ENCODE measurements at places on chromosomes 13 and 19.

DNA sequence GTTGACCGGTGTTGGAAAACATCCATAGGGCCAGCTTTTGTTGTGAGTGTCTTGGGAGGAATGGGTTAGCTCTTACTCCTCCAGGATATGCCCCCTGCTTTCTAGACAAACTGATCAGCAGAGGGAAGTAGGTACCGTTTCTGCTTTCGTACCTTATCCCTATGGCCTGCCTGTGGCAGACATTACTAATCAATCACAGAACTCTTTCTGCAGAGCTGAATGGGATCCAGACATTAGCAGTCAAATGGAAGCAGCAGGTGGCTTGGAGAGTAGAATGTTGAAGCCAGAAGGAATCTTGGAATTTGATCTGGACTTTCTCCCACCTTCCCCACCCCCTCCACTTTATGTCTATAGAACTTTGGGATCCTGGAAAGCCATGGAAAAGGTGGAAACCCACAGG is 17.1 kb downstream of the NWD1 start:
- DNase-seq = no peak

DNA sequence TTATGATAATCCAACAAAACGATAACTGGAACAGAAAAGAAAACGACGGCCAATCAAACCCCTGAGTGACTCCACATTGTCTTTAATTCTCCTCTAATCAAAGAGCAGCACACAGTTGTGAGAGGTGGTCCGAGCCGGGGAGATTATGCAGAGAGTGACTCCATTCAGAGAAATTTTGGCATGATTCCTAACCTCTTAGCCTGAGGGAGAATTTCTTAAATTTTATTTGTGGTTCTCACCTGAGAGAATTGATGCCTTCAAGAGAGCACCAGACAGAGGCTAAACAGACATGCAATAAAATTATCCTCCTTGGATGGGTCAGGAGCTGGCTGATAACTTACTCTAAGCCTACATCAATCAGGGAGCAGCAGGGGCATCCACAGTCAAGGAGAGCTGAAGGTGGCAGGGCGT is 310.0 kb upstream of the KLF12 start:
- no peak for DNase-seq

DNA sequence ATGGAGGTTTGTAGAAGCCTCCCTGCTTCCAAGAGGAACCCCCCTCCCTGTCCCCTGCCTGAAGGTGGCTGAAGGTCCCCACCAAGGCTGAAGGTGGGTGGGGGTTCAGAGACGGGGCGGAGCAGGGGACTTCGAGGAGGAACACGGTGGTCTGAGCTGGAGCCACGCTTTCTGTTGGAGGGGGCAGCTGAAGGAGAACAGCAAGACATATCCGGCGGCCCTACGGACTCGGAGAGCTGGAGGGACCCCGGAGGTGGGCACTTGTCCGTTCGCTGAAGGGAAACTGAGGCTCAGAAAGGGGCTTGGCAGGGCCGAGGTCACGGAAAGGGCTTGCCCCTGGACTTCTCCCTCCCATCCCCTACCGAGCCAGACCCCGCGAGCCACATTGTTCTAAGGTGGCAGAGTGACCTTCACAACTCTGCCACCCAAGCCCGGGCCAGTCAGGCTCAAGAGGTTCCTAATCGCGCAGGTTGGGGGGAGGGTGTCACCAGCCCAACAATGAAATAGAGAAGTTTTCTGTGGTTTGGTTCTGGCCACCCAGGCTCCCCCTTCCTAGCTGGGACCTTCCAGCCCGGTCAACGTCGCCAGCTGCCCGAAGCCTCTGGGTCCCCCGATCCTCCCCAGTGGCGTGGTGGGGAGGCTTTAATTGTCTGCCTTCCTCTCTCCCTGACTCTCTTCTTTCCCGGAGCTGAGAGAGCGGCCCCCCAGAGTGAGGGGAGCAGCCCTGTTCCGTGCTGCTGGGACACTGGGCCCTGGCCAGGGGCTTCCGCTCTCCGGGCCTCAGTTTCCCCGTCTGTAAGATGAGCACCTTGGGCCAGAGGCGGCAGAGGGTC is 15.5 kb upstream of the KCNN1 start:
- no peak for DNase-seq

DNA sequence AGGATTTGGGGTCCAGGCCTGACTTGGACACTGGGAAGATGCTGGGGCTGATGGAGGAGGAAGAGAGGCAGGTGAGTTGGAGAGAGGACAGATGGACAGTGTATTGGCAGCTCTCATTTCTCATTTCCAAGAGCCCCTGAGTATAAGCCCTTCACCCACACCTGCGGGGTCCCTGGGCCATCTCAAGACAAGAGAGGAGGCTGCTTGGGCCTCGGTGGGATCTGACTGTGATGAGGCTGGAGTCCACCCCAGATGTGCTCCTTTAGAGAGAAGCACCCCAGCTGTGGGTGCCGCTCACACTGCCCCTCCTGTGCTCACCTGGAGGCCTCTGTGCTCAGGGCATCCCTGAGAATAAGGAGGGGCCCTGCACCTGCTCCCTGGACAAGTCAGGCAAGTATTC is 3.7 kb downstream of the LILRA2 start:
- DNase-seq = no peak

DNA sequence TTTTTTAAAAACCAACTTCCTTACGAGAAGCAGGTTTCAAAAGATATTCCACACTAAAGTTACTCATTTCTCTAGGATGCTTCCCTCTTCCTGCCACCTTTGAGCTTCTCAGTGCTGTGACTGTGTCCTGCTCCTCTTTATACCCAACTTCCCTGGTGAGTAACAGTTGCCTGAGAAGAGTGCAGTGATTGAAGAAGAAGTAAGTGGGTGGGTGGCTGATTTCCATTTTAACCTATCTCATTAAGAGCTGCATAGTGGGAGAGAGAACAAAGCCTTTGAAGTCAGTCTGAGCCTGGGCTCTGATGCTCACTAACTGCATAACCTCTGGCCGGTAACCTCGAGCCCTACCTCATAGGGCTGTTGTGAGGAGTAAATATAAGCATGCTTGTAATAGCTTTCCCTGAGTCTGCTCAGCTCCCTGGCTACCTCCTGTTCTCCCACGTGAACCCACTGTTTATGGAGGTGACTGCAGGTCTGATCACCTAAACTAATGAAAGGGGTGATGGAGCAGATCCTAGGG is 977.3 kb downstream of the UQCRFS1 start:
- DNase-seq = no peak

DNA sequence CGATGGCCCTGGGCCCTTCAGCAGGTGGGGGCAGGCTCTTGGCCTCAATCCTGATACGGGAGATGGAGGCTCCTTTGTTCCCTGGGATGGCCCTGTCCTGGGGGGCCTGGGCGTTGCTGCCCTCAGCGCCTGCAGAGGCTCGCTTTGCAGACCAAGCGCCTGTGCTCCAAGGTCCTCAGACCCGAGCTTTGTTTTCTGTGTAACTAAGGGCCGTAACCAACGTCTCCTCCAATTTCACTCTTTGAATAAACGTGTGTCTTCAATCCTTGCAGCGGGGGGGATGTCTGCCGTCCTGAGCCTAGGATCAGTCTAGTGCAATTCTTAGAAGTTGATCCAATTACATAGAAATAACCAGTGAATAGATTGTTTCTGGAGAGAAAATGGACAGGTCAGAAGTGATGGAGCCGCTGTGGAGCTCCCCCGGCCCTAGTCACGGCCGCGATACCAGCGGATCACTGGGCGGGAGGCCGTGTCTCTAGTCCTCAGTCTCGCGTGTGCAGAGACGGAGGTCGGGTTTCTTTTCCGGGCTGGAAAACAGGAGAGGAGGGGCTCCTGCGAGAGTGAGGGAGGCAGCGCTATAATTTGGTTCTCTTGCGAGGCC is 5.3 kb downstream of the PTBP1 start:
- no peak for DNase-seq

DNA sequence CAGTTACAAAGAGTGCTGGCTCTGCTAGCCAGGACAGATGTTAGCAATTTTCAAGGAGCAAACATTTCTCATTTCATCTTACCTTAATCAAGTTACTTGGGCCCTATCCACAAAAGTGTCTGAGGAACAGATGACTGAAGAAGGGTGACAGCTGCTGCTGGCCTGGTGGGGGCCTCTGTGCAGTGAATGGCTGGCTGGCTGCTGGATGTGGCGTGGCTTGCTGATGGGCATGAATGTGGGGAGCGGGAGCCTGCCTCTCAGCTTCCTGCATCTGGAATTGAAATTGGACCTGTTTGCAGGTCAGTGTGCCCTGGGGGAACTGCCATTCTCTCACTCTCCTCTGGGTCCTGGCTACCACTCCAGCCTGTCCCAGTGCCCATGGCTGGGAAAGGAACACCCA is 94.7 kb downstream of the RGCC start:
- no peak for DNase-seq

DNA sequence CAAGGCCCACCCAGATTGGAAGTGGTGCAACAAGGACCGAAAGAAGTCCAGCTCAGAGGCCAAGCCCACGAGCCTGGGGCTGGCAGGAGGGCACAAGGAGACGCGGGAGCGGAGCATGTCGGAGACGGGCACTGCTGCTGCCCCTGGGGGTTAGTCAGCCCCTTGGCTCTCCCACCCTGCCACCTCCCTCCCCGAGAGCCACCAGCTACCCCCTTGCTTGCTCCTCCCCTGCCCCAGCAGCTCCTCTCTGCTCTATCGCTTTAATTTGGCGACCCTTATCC is 14.2 kb upstream of the PRR19 start:
- DNase-seq = no peak

DNA sequence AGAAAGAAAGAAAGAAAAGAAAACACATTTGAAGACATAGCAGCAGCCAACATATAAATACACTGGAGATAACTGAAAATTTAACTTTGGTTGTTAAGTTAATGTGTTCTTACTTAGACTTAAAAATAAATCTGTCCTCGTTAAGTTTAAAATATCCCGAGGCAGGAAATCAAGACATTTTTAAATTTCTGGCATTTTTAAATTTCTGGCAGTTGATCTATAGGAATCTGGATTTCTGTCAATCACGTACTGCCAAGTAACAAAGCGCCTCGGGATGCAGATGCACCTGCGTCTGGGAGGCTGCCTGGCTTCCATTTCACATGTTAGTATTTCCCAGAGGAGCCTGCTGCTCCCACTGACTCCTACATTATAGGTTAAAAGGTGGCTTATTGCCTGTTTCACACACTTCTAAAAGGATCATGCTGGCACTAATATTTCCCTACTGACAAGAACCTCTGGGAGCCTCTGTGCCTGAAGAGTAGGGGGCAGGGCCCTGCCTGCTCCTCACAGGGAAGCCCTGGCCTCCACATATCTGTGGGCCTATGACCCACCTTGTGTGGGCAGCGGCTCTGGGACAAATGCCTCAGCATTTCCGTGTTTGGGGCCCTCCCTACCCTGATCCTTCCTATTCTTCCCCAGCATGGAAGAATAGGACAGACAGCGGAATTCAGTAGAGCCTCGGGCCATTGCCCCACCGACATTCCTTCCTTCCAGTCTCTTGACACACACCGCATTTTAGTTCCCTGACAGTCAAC is 62.8 kb upstream of the ATP12A start:
- DNase-seq = no peak

DNA sequence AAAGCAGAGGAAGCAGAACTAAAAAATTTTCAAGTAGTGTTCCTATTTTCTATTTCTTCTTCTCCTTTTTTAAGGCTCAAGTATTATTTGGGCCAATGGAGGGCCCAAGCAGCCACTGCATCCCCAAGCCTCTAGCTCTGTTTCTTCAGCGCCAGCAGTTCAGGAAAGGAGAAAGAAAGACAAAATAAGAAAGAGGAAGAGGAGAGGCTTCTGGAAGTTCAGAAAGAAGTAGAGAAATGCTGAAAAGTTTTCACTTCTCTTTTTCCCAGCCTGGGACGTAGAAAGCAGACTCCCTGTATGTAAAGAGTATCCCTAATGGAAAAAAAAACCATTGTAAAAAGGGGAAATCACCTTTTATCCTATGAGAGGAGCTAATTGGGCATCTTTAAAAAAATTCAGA is 165.5 kb upstream of the KLF12 start:
- no peak for DNase-seq

- DNase-seq = no peak
Observed at GRCh38 chr13:54945973-54946372, 1917.4 kb downstream of the OLFM4 start.

- peak; percentile 57 for DNase-seq
Observed at GRCh38 chr19:48244281-48244680, 11.4 kb downstream of the CARD8 start.
